CD4-positive, alpha-beta T cell treated with Interleukin-21 for 1 hour (primary cell): ENCODE measurements at places on chromosomes 11 and 22.

- no peak for DNase-seq
Measured at GRCh38 chr11:26227301-26227746, 104.6 kb upstream of the ANO3 start.

- no peak for DNase-seq
Measured at GRCh38 chr11:63847363-63847762, 8.5 kb downstream of the MARK2 start.

GRCh38 chr11:93122535-93123235 lies 75.1 kb downstream of the SLC36A4 start:
- no peak for DNase-seq

- DNase-seq, result no peak
Measured at GRCh38 chr11:134858783-134859480, 446.9 kb upstream of the B3GAT1 start.

DNA sequence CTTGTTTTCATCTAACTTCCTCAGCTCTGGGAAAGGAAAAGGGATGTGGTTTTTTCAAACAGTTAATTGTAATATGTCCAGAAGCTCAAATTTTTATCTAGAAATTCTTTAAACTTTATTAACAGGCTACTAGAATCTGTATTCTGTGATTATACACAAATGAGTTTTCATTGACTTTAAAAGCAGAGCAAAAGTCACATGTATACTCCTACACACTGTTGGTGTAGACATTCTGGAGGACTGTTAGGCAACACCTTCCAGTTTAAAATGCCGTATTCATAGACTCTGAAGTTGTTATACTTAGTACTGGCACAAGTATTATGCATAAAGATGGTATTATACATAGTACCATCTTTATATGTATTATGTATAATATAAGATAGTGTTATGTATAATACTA lies 64.9 kb downstream of the SPECC1L start:
- no peak for DNase-seq

GRCh38 chr11:104830080-104830479 lies 68.2 kb downstream of the CASP12 start:
- DNase-seq, result no peak

GRCh38 chr11:25838918-25839625 lies 492.9 kb upstream of the ANO3 start:
- no peak for DNase-seq

GRCh38 chr11:36088266-36088972 lies 144.6 kb downstream of the LDLRAD3 start:
- DNase-seq, result no peak

DNA sequence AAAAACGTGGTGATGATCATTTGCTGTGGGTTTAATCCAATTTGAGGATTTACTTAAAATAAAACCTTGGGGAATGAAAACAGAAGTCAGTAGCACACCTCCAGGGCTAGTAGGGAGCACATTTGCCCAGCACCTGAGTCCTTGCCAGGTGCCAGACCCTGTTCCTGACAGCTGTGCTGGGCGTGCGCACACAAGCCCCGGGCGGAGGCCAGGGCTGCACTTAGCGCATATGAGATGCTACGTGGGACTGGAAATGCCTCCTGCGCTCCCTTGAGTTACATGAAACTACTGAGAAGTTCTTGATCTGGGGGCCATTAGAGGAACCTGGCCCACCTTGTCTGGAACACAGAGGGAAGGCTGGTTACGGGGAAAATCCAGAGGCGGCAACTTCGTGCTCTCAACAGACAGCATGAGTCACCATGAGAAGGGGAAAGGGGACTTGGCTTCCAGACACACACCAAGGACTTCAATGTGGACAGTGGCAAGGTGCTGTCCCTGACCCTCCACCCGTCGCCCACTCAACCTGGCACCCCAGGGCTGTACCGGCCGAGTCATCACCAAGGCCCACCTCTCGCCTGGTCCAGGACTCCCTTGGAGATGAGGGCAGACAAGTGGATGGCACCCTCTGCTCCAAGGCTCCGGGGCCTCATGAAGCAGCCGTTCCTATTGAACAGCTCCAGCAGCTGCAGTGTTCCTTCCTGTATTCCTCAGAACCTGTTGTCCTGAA lies 1468.6 kb downstream of the BRD1 start:
- DNase-seq, result no peak

- DNase-seq, result peak; percentile 74
Measured at GRCh38 chr11:62652161-62653006, 718 bp downstream of the INTS5 start.

GRCh38 chr11:86209806-86210657 lies 34.5 kb upstream of the EED start:
- DNase-seq, result no peak

DNA sequence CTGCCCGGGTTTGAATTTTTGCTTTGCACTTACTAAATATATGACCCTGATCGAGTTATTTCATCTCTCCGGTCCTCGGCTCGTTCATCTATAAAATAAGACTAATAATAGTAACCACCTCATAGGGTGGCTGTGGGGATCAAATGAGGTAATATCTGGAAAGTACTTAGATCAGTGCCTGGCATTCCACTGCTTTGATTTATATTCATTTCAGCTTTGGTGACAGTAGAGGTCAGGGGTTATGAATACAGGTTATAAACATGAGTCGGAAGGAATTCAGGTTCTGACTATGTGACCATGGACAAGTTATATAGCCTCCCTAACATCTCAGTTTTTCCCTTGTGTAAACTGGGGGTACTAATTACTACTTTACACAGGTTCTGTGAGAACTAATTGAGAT lies 2.9 kb upstream of the TEAD1 start:
- DNase-seq, result no peak

DNA sequence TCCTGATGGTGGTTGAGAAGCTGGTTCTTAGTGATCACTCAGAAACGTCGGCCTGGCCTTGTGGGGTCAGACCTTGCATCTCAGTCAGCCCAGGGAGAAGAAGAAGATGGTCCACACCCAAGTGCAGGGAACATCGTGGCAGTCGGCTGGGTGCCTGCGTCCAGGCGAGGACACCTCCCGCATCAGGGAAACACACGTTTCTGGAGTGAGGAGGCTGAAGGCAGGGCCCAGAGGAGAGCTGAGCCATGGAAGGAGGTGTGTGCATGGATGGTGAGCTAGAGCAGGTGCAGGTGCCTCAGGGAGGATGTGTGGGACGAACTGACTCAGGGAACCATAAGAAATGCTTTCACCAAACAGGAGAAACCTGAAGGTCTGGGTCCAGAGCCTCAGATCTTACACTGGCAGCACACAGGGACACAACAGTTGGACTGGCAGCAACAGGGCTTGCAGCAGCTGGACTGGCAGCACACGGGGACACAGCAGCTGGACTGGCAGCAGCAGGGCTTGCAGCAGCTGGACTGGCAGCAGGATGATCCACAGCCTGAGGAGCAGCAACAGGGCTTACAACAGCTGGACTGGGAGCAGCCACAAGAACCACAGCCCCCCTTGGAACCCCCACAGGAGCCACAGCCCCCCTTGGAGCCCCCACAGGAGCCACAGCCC lies 632 bp downstream of the KRTAP5-2 start:
- no peak for DNase-seq

GRCh38 chr22:19664406-19664805 lies 49.9 kb upstream of the SEPTIN5 start:
- no peak for DNase-seq

DNA sequence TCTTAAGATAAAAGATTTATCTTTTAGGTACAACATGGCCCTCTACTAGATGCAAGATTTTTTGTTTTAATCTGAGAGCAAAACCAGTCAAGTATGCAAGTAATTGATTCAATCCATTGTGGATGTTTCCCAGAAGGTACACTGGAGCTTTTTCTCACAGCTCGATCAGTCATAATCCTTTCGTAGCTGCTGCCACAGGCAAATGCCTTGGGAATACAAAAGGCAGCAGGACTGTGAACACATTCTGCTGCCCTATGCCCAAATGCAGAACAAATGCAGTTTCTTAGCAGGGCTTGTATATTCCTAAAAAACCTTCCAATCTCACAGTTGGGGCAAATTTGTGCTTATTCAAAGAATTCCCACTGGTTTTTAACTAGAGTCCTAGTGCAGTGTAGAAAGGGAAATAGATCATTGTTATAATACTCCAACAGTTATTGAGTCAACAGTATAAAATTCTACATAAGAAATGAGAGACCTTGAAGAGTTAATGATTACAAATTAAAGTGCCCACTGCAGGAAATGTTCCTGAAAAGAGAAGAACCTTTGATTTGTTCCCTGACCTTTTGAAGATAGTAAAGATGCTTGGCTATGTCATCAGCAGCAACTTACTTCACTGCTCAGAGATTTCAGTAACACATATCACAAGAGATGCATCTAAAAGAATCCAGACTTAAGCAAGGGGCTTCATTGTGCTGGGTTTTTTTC lies 14.1 kb downstream of the LPXN start:
- DNase-seq, result no peak

GRCh38 chr11:71358122-71358728 lies 90.0 kb downstream of the DHCR7 start:
- DNase-seq, result no peak

DNA sequence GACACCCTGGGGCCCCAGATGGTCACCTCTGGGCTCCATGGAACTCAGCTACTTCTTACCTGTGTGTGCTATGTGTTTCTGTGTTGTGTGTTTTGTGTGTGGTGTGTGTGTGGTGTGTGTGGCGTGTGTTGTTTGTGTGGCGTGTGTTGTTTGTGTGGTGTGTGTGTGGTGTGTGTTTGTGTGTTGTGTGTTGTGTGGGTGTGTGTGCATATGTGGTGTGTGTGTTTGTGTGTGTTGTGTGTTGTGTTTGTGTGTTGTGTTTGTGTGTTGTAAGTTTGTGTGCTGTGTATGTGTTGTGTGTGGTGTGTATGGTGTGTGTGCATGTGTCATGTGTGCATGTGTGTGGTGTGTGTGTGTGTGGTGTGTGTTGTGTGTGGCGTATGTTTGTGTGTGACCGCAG lies 3.8 kb upstream of the WNT7B start:
- DNase-seq, result no peak

DNA sequence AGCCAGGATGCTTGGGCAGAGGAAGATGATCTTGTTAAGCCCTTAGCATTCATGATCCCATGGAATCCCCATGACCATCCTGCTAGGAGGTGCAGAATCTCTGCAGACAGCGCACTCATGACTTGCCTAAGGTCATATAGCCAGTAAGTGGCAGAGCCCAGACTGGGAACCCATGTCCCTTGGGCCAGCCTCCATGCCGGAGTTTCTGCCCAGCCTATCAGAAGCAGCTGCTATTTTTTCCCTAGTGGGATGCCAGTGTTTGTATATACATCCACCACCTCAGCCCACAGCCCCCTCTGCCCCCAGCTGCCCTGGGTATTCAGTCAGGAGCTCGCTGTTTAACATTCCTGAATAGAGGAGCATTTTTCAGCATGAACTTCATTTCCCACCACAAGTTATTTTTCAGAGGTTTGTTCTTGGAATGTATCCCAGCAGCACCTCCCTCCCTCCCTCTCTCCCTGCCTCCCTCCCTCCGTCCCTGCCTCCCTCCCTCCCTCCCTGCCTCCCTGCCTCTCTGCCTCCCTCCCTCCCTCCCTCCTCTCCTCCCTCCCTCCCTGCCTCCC lies 34.4 kb upstream of the SUSD2 start:
- no peak for DNase-seq

DNA sequence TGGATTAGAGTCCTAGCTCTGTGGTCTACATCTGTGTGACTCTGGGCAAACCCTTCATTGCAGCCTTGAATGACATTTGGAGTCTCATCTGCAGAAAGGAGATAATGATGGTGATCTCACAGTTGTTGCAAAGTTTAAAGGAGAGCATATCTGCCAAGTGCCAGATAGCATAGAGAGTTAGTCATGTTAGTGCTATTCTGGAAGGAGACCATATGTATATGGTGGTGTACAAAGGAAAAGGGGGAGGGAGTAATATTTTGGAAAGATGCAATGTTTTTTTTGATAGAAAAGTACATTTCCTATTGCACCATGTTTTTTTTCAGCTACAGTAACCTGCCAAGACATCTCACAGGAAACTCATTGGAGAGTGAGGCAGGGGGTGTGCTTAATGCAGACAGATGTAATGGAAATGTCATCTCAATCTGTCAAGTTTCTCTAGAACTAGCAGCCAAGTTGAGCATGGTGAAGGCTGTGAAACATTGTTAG lies 92.1 kb upstream of the NARS2 start:
- no peak for DNase-seq

DNA sequence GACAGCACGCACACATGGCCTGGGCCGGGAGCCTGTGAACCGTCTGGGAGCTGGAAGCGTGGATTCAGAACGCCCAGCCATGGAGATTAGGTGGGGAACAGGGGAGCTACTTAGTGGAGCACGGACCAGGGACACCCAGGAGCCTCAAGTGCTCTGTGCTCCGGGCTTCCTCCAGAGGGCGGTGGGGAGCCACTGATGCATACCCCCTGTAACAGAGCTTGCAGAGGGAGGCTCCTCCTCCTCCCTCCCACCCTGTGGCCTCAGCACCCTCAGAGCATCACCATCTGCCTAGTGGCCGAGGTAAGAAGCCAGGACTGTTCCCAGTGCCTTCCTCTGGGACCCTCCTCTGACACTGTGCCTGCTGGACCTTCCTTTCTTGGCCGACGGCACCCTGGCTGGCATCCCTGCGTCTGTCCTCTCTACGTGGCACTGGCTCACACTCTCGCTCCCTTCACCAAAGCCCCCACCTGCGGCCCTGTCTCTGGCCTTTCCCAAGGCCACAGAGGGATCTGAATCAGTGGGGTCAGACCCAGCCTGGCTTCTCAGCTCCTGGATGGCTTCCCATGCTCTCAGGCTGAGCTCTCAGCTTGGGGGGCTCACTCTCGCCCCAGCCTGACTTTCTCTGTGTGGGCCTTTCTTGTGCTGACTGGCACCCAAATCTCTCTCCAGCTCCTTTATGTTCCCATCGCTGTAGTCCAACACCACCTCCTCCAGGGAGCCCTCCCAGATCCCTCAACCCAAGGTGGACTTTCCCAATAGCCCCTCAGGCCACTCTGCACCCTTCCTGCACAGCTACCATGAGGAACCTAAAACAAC lies 780.9 kb downstream of the BRD1 start:
- DNase-seq, result peak; percentile 6

DNA sequence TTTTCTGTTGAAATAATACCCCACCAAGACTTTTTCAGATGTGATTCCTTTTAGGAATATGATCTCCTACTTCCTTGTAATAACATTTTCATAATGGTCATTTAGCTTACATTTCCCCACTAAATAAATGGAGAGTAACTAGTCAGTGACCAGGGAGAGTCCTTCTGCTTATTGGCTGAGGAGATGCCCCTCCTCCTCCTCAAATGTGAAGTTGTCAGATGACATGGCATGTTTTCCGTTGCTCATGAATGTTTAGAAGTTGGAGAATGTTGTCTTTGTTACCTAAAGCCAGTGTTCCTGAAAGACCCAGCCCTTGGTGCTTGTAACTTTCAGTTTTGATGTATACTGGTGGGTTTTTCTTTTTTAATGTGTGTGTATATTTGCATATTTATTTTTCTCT lies 38.2 kb downstream of the CSRP3 start:
- no peak for DNase-seq

GRCh38 chr11:109885006-109885405 lies 208.2 kb upstream of the ZC3H12C start:
- DNase-seq, result no peak
